ENCODE measurements at places on chromosomes 11 and 22.

- no peak for DNase-seq
Measured at GRCh38 chr11:65506290-65506771, 7.5 kb downstream of the MALAT1 start.

GRCh38 chr11:87447606-87448005 lies 409.9 kb downstream of the TMEM135 start:
- DNase-seq = no peak

GRCh38 chr11:16758382-16759024 lies 20.1 kb downstream of the C11orf58 start:
- no peak for DNase-seq

DNA sequence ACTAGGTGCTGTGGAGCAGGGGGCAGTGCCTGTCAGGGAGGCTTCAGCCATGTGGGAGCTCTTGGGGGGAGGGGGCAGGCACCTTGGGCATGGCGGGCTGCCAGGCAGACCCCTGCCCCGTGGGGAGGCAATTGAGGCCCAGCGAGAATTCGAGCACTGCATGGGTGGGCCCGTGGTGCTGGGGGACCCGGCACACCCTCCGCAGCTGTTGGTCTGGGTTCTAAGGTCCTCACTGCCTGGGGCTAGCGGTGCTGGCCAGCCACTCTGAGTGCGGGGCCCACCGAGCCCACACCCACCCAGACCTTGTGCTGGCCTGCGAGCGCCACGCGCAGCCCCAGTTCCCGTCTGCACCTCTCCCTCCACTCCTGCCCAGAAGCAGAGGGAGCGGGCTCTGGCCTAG lies 835.5 kb upstream of the CNTN5 start:
- no peak for DNase-seq

DNA sequence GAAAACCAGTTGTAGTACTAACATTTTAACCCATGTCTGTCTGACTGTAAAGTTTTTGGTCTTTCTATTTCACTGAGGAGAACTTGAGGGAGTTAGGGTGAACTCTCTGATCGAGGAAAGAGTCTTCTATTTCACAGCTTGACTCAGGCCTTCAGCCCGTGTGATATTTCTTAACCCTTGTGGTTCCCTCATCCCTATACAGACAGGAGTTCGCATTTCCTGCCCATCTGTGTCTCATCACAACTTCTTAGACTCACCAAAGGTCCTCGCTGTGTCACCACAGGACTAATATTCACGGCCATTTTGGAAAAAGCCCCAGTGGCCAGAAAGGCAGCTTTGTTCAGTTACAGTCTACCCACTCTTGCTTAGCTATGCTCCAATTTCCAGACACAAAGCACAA lies 172.8 kb downstream of the FAM181B start:
- DNase-seq = no peak

- DNase-seq = no peak
Measured at GRCh38 chr11:66815646-66816045, 27.6 kb upstream of the RCE1 start.

- no peak for DNase-seq
Measured at GRCh38 chr11:59206635-59207034, 6.1 kb downstream of the MPEG1 start.

DNA sequence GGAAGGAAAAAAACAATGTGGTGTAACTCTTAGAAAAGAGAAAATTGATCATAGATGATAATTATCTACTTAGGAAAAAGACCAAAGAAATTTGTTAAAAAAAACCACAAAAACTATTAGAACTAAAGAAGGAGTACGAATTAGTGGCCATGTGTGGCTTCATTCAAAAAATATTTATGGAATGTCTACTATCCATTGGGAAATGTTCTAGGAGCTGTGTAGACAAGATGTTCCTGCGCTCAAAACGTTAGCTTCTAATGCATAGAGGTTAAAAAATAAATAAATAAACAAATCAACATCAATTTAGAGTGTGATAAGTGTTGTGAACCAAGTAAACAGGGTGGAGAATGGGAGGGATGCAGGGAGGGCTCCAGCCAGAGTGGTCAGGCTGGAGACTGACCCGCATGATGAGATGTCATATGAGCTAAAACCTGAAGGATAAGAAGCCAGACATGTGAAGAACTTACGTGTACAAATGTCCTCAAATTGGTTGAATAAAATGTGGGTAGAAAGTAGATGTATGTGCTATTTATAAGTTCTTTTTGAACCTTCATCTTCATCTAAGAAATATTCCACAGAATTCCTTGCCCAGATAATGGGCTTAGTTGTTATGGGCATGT lies 4.3 kb upstream of the EXPH5 start:
- no peak for DNase-seq

- DNase-seq = no peak
Measured at GRCh38 chr11:5737091-5737490, 843 bp downstream of the OR56B1 start.

DNA sequence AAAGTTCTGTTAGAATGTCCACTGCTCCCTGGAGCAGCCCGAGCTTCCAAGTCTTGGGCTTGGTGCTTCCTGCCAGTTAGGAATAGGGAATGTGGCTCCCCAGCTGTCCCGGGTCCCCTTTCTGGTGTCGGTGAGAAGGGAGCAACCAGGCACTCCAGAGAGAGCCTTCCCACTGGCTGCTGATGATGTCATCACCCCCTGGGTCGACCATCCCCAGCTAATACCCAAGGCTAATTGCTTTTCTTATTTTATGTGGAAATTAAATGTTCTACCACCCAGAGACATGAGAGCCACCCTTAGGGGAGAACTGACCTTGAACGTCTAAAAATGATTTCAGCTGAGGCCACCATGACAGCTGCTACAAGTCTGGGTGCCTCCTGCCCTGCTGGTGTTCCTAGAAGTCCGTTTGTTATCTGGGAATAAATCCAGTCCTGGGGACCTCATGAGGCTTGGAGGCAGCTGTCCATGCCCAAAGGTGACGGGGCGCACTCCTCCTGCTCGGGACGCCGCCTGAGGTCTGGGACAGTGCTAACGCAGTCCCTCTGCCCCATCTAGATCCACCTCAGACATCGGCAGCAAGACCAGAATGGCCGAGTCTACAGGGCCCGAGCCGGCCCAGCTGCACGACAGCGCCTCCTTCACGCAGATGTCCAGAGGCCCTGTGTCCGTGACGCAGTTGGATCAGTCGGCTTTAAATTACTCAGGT lies 42.3 kb downstream of the C11orf91 start:
- no peak for DNase-seq

GRCh38 chr11:57500515-57500914 lies 15.0 kb downstream of the SLC43A1 start:
- no peak for DNase-seq

- DNase-seq = no peak
Measured at GRCh38 chr11:34255101-34255500, 102.7 kb downstream of the ABTB2 start.

DNA sequence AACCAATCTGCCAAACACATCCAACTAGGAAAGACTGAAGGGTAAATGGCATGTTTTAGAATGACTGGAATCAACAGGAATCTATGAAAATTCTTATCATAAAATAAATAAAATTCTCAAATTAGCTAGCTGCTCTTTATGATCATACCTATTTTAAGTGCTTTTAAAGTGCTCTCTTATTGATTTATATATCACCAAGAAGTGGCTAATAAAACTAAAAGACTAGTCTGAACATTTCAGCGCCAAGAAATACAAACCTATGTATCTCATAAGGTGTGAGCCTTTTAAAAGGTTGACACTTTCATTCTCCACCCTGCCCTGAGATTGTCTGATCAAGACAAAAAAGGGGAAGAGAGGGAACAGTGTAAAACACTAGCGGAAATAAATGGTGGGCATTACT lies 136.8 kb upstream of the ARHGAP42 start:
- no peak for DNase-seq

DNA sequence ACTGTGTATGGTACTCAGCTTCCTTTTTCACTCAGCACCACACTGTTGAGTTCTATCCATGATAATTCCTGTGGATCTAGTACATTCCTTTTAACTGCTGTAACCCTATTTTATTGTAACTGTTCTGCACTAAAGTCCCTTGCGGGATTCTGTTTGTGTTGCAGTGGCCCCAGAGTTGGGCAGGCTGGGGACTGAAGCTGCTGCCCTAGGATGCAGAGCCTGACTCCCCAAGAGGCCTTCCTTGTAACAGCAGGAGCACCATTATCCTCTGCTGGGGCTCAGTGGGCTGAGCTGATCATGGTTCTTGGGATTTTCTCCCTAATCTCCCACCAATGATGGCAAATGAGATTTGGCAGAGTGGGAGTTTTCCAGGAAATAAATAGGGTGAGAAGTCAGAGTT lies 77.7 kb downstream of the CABIN1 start:
- no peak for DNase-seq

GRCh38 chr11:43581370-43582023 lies 99.0 kb upstream of the HSD17B12 start:
- DNase-seq = no peak

GRCh38 chr11:118194835-118195627 lies 18.6 kb upstream of the SCN2B start:
- no peak for DNase-seq

DNA sequence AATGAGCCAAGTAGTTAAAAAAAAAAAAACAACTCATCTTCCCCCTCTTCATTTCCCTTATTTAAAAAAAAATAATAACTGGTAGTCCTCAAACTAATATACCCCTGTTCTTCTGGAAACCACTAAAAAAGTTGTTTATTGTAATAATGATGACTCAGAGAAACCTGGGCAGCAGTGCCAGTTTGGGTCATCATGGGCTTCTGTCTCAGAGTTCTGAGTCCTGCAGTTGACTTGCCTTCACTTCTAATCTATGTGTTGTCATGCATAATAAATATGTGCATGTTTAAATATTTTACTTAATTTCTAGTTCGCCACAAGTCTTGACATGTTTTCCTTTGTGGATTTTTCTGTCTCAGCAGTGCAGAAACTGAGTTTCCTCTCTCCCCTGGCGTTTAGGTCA lies 46.8 kb downstream of the PPP2R1B start:
- no peak for DNase-seq
